ENCODE measurements at places on chromosomes 5 and 9. TPM values are rescaled to one million over a fixed set of nuclear protein-coding genes. Genes with fewer than 3 reads are reported as not detected.

The PCDHA3 gene
- total RNA-seq, result not detected

The NDST1 gene
- 7.3 TPM for total RNA-seq

The ADAMTSL1 gene
- not detected for total RNA-seq

The FSTL4 gene
- 0.10 TPM for total RNA-seq

The CDX1 gene
- not detected for total RNA-seq

The PCDHGA10 gene
- total RNA-seq, result not detected

The SLC34A3 gene
- total RNA-seq, result not detected

The PCDHAC2 gene
- not detected for total RNA-seq

The TAF1L gene
- total RNA-seq, result 0.04 TPM

The PCDHA7 gene
- total RNA-seq, result not detected

The HTR1A gene
- total RNA-seq, result not detected

The COL5A1 gene
- total RNA-seq, result 0.24 TPM

The EIF4E1B gene
- total RNA-seq, result not detected

The WHRN gene
- 5.8 TPM for total RNA-seq

The RBM22 gene
- 62.7 TPM for total RNA-seq

The FAM240B gene
- total RNA-seq, result not detected

The PALM2AKAP2 gene
- not detected for total RNA-seq

The ABCA2 gene
- total RNA-seq, result 4.2 TPM

The FBLL1 gene
- total RNA-seq, result 0.19 TPM

The C6 gene
- total RNA-seq, result not detected

The CDKN2B gene
- total RNA-seq, result not detected

The CER1 gene
- not detected for total RNA-seq

All from activated naive CD8-positive, alpha-beta T cell treated with anti-CD3 and anti-CD28 coated beads for 36 hours (primary cell).